ENCODE measurements at places on chromosomes 13 and 19.

GRCh38 chr19:16338470-16339360 is 14.1 kb downstream of the KLF2 start:
- DNase-seq: peak; percentile 69

- no peak for DNase-seq
These were observed 249.6 kb downstream of the GPC6 start for GRCh38 chr13:93476175-93476574.

GRCh38 chr19:677201-677600 is 1.0 kb downstream of the FSTL3 start:
- DNase-seq: no peak

DNA sequence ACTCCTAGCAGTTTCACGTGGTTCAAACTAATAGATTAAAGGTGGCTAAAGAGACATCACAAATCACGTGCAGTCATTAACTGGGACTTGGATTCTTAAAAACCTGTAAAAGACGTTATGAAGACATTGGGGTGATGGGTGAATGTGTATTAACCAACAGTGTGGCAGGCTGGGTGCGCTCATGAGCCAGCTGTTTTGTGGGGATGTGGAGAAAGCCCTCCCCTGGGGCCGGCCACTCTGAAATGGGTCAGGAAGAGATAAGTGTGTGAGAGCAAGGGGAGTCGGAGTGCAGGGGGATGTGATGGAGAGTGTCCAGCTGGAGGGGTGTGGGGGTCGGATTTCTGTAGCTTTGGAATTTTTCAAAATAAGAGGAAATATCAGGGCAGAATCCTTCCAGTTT is 10.4 kb downstream of the UPF1 start:
- no peak for DNase-seq

GRCh38 chr13:25046985-25047511 is 48.9 kb upstream of the PABPC3 start:
- DNase-seq: no peak

DNA sequence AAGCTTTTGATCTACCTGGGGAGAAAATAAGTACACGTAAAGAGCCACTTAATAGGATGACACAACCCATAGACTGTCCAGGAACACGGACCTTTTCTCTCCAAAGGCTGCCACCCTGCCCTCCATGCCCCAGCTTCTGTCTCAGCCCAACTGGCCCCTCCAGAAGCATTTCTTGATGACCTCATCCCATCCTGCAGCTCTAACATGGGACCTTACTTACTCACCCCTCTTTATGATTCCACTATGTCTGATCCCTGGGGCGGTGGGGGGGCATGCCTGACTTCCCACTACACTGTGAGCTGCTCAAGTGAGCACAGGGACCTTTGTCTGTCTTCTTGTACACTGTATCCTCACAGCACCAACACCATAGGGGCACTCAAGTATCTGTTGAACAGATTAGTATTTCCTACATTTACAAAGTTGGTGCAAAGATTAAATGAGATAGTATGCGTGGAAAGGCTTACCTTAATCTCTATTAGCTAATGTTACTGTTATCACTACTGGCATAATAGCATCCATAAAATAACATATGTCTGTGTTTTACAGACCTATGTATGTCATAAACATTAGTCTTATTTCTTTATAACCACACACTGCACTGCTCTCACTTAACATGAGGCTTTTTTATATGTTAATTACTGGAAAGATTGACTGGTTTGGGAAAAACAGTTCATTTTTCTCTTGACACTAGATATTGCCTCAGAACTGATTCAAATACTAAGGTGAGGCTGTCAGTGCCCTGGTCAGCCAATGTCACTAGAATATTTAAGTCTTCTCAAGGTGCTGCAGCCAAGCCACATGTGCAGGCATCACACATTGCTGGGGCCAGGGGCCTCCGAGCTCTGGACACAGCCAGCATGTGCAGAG is 100.9 kb downstream of the FOXO1 start:
- no peak for DNase-seq

Measured in GM19239 (cell line).